ENCODE measurements at places on chromosomes 3 and 15. TPM values are rescaled to one million over a fixed set of nuclear protein-coding genes. Genes with fewer than 3 reads are reported as not detected.

DNA sequence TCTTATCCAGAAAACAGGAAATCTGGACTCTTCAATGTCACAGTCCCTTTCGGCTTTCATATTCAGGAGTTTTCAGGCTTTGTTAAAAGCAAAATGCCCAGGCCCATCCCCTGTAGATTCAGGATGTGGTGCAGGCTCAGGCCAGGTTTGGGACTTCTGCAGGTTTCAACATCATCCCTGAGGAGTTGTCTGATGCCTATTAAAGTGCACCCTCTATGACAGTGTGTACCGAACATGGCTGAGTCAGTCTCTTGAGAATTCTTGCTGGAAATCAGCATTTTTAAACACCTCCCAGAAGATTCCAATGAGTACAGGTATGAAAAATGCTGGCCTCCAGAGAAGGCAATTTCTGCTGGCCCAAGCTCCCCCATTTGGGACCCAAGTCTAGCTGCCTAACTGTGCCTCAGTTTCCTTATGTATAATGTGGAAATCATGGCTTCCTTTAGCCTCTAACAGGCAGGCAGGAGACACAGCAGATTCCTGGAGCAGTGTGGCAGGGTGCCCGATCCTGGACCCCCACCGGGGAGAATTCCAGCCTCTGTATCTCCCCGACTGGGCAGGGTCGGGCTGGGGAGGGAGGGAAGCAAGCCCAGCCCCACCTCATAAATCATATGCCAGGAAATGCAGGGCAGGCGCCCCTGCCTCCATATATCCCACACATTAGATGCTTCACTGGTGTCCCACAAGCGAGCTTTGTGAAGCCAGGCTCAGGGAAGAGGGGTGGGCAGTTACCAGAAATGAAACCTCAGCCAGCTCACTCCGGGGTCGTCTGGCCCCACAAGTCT, 44.4 kb upstream of the SLC6A11 start:
- no peak for DNase-seq

DNA sequence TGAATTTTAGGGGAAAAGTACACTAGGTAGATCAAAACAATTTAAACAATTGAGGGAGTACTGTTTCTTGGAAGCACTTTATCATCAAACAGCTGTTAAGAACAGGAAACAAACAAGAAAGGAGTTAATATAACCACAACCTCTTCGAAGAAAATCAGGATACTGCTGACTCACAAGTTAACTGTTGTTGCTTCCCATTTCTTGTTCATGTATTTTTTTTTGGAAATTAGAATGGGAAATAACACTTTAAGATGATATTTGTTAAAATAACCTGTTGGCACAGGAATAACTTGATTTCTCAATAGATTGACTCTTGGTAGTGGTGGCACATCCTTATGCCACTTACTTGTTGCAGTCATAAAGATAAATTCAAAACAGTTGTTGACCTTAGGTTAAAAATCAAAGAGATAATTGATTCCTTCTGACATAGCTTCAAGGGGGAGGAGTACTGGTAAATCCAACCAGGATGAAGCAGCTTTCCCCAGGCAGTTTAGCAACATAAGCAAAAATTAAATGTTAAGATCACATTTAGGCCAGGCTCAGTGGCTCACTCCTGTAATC, 3.3 kb downstream of the BNIP2 start:
- DNase-seq = peak; percentile 14

DNA sequence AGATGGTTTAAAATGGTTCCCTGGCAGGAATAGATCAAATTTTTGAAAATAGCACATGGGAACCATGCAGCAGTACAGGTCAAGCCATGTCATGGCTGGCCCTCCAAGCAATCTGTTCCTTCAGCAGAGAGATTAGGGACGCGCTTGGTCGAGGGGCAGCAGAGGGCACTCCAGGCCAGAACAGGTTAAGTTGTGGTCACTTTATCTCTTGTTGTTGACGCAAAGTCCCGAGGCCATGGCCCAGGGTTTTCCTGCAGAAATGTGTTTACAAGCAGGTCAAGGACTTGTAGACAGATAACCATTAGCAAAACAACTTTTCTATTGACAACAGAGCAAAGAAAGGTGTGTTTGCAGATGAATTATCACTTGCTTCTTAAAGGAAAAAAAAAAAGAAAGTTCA, 570.0 kb upstream of the NR2F2 start:
- DNase-seq = no peak

- DNase-seq = peak; percentile 33
Measured at GRCh38 chr3:35932995-35933394, 293.7 kb downstream of the ARPP21 start.

DNA sequence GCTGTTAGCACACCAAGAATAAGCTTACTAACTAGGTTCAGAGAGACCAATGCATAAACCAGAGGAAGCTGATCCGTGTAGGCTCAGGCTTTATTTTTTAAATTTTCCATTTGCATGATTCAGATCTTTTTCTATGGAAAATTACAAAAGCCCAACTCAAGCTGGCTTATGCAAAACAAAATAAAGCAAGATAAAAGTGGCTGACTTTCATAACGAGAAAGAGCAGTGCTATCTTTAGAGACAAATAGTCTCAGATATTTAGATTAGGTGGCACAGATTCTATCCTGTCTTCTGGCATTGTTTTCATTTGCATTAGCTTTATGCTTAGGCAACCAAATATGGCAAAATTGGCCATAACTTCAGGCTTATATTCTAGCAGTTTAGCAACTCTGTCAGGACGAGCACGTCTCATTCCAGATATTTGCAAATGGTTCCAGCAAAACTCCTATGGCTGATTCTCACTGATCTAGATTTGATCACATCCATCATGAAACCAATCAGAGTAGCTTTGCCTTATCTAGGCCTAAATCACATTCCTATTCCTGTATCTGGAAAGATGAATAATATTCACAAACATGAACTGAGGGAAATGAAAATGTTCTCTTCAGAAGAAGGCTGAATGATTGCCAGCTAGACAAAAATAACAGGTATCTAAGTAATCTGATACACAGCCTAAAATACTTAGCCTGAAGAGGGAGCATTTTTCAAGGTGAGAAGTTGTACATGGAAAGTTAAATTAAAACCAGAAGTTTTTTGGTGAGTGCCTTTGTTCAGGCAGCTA, 216.4 kb upstream of the DPPA4 start:
- peak; percentile 29 for DNase-seq

DNA sequence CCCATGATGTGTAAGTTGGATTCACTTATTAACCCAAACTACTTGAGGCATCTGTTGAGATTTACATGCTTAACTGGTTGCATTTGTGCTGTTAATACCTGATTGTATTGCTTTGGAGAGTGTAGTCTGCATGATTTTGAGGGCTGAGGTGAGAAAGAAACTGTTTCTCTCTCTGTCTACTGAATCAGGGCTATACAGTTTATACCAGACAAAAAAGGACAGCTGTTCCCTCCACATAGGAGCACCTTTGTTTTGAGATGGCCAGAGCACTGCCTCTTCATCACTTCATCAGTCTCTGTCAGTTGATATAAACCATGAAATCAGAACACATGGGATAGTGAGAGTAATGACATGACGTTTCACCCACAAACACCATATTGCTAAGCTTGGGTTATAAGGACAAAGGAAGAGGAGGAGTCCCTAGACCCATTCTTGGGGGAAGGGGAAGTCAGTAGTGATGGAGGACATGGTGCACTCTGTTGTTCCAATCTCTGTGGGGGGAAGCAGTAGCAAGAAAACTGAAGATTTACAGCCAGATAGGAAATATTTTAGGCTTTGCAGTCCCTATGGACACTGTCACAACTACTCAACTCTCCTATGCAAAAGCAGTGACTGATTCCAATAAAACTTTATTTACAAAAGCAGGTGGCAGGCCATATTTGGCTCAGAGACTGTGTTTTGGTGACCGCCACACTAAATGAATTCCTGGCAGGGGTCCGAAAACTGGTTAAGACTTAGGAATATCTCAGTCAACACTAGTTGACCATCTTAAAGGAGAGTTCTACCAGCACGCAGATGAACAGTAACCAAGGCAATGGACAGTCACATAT, 123.9 kb upstream of the NR2E3 start:
- no peak for DNase-seq

The PPP1R2 gene
- 32.7 TPM for total RNA-seq
